Fibroblast of gingiva (primary cell): ENCODE measurements at places on chromosomes 5 and 9.
A peak's percentile ranks its signal among the peaks of the same experiment; 100 is the strongest.

GRCh38 chr5:69115526-69115925 is 21.7 kb downstream of the SLC30A5 start:
- DNase-seq: no peak

DNA sequence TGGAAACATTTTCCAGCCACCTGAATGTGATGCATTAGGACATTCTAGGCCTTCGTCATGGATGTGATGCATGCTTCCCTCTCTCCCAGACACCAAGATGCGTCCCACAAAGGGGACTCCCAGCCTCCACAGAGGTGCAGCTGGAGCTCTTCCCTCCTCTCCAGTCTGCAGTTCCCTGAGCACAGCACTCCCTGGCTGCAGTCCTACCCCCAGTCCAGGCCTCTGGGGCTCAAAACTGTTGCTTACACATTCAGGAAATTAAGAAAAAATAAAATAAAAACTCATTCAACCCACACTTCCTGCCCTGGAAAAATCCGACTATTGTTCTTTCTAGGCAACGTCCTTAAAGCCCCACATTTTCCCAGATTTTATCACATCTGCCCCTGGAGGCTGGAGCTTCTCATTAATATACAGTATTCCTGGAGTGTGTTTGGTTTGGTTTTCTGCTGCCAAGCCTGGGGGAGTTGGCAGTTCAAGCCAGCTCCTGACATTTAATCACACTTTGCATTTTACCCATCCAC is 78.4 kb upstream of the ICE1 start:
- no peak for DNase-seq

DNA sequence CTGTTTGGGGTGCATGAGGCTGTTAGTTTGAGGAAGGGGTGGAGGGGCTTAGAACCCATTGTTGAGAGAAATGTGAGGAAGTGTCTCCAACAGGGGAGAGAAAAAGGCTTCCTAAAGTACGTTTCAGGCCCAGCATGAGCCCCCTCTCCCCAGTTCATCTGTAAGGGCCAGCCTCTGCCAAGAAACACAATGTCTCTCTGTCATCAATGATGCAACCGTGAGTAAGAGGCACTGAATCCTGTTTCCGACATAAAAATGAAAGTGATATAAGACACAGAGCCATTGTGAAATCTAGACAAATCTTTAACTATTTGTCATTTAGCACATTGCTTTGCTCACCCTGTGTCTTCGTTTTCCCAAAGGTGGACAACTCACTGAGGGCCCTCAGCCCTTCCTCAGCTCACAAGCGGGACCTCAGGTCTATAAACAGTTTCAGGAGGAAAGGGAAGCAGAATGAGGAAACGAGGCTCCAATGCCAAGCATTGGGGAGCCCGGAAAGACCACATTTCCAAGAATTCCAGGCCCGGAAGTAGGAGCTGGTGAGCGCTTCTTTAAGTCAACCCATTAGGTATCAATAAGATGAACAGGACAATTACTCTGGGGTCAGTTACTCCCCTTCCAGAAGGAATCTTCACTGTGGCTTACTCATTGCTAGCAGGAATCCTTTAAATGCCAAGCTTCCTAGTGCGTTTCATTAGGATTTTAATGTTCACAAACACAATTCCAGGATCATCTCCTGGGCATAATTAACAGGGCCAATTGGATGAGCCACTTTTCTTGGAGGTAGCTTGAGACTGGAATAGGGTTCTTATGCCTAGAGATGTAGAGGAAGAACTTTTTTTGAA is 59.0 kb upstream of the KLF4 start:
- DNase-seq: peak; percentile 94

- peak; percentile 80 for DNase-seq
Measured at GRCh38 chr9:116152941-116153764, 438 bp upstream of the PAPPA start.

DNA sequence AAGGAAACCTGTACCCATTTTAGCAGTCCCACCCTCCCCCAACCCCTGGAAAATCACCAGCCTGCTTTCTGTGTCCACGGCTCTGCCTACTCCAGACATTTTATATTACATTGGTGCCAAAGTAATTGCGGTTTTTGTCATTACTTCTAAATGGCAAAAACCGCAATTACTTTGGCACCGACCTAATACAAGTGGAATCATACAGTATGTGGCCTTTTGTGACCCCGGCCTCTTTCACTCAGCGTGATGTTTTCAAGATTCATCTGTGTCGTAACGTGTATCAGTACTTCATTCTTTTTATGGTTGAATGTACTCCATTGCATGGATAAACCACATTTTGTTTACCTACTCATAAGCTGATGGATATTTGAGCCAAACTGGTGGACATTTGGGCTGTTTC is 9.7 kb upstream of the ORM1 start:
- DNase-seq: no peak

DNA sequence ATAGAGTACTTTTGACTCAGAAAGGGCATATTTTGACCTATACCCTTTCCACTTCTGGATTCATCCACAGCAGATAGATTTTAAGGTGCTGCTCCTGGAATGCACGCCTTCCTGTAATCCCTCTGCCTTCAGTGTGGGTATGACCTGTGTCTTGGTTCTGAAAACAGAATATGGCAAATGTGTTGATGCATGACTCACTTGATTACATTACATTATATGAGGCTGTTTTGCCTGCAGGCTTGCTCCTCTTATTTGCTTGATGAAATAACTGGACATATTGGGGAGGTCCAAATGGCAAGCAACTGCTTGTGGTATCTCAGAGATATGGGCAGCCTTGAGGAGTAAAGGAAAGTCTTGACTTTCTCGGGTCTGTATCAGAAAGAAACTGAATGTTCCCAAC is 468.6 kb downstream of the CDH18 start:
- no peak for DNase-seq

DNA sequence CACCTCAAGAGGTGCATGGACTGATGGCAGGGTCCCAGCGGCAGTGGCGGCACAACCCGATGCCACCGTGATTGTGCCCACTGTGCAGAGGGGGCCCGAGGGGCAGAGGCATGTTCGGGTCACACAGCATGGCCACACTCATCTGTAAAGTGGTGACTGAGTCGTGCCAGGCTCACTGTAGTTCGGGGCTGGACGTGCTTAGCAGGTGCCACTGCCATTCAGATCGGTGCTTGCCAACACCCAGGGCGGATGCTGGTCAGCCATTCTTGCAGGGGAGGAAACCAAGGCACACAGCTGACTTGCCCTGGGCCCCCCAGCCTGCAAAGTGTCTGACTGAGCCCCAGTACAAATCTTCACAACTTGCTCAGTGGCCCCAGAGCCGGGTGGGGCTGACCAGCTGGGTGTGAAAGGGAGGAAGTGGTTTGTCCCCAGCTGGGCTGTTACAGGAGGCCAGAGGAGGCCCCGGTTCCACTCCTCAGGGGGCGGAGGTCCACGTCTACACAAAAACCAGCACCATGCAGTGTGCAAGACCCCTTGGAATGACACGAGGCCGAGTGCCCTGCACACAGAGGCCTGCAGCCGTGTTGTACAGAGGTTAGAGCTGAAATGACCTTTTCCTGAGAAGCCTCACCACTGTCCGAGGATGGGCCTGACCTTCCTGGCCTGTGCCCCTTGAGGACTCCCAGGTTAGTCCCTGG is 17.9 kb downstream of the FGD3 start:
- no peak for DNase-seq

DNA sequence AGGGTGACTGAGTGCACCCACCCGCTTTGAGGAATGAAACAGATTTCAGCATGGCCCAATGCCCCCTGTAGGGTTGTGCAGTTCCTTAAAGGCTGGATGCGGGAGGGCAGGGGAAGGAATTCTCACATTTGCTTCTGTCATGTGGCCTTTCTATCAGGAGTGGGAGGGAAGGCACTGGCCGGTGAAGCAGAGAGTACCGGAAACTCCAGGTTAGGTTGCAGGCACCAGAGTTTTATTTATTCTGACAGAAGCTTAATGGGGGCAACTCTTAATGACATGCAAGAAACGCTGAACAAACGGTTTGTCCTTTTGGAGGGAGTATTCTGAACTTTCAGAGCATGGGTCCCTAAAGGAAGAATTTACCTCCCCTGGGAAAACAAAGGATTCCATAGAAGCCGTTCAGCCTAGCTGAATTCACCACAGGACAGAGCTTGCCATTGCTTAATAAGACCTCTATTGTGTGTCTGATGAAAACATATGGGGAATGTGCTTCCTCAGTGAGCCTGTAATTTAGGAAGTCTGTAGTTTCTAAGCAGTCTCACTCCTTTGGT is 44.1 kb upstream of the EQTN start:
- peak; percentile 56 for DNase-seq

GRCh38 chr9:18256568-18256967 is 217.4 kb upstream of the ADAMTSL1 start:
- peak; percentile 11 for DNase-seq

GRCh38 chr5:131212471-131213021 is 41.8 kb downstream of the LYRM7 start:
- peak; percentile 9 for DNase-seq

GRCh38 chr5:10635257-10635866 is 71.5 kb downstream of the ANKRD33B start:
- DNase-seq: no peak
